ENCODE measurements at places on chromosomes 7 and 10.

DNA sequence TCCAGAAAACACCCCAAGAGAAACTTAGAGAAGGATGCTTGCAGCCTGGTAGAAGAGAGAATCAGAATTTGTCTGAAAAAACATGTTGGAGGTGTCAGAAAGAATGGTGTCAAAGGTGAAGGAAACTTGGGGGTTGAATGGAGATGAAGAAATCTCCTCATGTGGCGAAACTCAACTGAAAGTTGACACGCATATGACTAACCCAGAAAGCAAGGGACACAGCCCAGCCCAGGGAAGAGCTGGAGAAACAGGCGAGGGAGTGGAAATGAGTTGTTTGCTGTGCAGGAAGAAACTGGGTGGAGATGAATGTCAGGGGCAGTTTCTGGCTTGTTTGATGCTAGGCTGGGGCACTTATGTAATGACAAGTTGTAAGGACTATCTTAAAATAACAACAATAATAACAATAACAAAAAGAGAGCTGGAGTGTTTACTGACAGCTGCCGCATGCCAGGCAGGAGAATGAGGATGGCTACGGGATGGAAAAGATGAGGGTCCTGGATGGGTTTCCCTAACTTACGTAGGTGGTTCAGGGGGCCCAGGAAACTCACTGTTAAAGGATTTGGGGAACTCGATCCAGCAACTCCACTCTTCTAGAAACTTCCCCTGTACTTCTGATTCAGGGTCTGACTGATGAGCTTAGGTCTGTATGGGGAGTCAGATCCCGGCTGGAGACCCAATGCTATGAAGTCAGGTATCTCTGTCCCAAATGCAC lies 57.4 kb downstream of the MAP3K8 start:
- DNase-seq, result no peak

GRCh38 chr10:3699916-3700315 lies 85.1 kb downstream of the KLF6 start:
- no peak for DNase-seq

DNA sequence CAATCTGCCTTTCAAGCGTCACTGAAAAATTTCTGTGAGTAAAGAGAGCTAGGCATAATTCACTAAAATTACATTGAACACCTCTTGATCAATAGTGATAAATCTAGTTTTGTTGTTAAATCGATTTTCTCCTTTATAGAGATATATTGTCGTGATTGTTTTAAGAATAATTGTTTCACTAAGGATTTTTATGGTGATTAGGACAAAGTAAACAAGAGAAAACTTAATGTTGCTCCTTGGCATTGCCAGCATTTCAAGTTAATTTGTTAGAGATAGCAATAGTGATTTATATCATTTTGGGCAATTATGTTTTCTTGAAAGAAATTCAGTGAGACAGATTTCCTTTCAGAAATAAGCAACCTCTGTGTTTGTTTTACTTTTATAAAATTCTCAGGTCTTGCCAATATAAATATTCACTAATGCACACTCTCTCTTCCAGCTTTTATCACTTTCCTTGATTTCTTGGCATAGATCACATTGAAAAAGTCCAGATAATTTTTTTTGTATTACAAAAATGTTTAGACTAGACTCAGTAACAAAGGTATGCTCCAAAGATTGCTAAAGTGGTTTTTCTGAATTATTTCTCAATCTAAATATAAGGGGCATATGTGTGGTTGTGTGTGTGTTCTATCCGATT lies 538.7 kb downstream of the TFEC start:
- no peak for DNase-seq

DNA sequence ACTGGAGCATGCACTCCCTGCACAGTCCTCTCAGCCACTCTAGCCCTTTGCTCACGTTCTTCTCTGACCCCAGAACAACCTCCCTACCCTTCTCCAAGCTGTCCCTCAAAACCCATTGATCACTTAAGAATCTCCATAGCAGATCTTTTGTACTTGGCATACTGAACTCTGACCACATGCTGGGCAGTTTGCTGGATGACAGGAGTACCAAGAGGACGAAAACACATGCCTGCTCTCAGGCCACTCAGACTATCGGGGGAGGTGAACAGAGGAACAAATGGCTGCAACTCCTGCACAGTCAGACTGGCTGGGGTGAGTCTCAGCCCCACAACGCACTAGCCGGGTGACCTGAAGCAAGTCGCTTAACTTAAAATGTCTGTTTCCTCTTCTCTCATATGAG lies 52.7 kb downstream of the KCNMA1 start:
- DNase-seq, result no peak

DNA sequence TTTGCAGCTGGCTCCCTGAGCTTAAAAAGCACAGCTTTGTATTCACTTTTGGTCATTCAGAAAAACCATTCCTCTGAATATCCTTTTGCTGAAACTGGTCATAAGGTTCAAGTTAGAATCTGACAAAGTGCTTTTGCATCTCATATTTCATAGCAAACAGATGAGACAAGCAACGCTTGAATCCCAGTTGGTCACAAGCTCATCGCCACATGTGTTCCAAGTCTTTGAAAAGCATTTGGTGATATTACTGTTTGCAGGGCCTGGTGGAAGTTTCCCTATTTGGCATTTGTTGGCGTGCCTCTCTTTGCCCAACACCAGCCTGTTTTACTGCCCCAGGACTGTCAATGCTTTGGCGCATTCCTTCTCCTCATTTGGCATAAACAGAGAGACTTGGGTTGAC lies 10.3 kb downstream of the TACC2 start:
- no peak for DNase-seq

DNA sequence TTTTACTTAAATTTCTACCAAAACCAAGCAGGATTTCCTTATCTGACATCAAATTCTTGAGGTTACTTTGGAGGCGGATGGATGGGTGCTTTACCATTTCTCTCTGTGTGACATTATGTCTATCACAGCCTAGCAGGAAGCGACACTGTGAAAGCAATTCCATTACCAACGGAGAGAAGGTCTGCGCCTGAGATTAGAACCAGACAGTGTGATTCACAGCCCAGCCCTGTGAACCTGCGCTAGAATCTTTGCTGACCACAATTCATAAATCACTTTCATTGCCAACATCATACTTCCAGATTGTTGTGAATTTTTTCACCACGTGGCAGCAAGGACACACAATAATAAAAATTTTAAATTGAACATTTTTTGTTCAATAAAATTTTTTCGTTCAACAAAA lies 126.5 kb downstream of the CUBN start:
- DNase-seq, result peak; percentile 68

DNA sequence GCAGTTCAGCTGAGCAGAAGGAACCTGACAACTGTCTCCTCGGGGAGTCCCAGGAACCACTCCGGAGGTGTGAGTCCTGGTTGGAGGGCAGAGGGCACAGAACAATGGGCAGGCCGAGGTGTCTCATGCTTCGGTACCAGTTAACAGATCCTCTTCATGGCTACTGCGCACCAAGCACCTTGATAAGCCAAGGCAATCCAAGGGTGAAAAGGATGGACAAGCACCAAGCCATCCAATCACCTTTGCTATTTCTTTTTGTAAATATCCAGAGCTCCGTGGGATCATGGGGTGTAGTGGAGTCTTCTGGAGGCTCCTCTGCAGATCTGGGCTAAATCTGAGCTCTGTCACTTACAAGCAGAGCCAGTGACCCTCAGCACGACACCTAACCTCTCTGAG lies 233.5 kb downstream of the WDR11 start:
- DNase-seq, result no peak

DNA sequence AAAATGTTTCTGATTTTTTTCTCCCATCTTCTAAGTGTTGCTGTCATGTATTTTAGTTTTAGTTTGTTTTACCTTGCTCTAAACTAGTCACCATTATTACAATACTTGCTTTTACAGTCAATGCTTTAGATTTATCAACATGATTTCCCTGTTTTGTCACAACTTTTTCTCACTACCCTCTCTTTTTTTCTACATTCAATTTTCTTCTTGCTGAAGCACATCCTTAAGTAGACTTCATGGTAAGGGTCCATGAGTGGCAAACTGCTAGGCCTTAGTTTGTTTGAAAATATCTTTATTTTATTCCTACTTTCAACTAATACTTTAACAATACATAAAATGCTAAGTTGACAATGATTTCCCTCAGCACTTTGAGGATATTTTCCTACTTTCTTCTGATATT lies 173.5 kb downstream of the DNAJC1 start:
- DNase-seq, result no peak

GRCh38 chr10:98248018-98248417 lies 20.0 kb downstream of the LOXL4 start:
- no peak for DNase-seq

DNA sequence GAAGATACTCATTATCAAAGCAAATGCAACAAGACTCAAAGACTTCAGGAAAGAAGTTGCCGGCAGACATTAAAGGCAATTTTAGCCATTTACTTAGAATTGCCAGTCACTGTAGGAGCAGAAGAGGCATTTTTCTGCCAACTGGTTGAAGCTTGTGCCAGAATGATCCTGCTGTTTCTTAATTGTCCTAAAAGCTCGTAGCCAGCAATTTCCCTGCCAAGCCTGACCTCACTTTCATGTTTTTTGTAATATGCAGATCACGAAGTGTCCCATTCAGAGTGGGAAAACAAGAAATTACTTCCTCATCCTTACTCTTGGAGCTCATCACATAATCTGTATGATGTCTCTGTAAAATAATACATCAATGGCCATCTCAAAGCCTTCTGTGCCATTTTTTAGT lies 130.9 kb upstream of the ANKRD1 start:
- no peak for DNase-seq

DNA sequence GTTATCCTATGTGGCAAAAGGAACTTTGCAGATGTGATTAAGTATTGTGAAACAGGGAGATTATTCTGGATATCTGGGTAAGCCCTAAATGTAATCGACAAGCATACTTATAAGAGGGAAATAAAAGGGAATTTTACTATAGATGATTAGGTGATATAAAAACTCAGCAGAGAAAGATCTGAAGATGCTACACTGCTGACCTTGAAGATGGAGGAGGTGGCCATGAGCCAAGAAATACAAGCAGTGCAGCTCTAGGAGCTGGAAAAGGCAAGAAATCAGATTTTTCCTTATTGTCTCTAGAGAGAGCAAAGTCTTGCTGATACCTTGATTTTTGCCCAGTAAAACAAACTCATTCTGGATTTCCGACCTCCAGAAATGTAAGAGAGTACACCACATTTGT lies 67.7 kb downstream of the BRAF start:
- DNase-seq, result no peak

DNA sequence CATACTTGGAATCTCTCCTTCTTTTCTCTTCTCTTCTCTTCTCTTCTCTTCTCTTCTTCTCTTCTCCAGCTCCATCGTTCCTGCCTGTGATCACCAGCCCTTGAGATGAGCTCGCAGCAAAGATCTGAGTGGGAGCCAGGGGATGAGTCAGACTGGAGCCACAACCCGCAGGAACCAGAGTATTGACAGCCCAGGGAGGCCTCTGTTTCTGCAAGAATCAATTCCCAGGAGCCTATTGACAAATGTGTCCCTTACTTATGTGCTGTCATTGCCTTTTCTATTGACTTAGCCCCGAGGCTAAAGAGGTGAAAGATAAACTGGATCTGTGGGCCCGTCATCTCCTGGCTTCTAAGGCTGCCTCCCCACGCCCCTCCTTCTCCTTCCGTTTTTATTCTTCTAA lies 13.1 kb upstream of the HABP2 start:
- DNase-seq, result no peak

GRCh38 chr7:75928568-75928914 lies 13.6 kb downstream of the POR start:
- DNase-seq, result peak; percentile 13

DNA sequence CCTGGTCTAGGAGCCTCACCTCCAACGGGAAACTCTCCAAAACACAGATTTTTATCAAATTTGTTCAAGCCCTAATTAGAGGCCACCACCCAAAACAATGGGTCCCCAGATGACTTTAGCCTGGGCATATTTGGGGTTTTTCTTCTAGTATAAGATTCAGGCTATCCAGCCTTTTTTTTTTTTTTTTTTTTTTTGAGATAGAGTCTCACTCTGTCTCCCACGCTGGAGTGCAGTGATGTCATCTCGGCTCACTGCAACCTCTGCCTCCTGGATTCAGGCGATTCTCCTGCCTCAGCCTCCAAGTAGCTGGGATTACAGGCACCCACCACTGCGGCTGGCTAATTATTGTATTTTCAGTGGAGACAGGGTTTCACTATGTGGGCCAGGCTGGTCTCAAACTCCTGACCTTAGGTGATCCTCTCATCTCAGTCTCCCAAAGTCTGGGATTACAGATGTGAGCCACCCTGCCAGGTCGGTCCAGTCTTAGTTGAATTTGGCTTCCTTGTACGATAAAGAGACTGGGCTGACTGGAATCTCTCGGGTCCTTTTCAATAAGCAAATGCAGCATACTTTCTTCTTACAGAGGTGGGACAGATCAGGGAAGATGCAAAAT lies 91.4 kb upstream of the KLF6 start:
- no peak for DNase-seq

DNA sequence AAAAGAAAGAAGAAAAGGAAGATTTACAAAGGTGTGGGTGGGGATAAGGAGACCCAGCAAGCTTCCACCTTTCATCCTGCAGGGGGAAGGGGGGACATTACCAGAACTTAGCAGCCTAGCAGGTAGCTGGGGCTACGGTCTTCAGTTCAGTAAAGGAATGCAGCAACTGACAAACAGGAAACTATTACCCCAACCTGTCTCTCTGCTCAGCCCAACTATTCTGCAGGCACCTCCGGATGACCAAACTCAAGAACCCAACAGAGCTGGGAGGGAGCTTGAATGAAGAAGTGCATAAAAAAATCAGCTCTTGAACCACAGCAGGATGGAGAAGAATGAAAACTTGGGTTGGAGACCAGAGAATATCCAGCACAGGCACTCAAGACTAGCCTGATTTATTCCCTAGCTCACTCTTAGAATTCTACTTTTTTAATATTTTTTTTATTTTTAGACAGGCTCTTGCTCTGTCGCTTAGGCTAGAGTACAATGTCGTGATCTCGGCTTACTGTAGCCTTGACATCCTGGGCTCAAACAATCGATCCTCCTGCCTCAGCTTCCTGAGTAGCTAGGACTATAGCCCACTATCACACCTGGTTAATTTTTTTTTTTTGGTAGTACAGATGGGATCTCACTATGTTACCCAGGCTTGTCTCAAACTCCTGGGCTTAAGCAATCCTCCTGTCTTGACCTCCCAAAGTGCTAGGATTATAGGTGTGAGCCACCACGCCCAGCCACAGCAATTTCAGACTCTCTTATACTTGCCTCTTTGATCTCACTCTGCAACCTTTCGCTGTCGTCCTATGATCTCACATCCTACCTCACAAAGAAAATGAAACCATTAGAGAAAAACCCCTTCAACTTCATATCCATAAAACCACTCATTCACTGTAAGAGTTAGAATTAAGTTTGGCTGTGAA lies 18.5 kb upstream of the C10orf67 start:
- DNase-seq, result peak; percentile 71

DNA sequence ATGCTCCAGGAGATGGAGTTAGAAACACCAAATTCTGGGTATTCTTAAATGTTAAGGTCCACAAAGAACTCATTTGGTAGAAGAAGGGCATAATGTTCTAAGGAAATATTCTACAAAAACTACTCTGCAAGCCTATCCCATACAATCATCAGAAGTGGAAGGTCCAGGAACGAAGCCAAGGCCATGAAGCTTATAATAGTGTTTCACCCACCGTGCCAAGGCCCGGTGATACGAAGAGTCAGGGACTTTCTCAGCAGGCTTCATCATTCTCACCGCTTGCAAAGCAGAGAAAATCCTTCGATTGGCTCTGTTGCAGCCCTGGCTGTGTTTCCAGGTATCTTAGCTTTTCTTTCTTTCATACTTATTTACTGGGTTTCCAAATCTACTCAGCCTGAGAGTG lies 351.9 kb upstream of the CELF2 start:
- no peak for DNase-seq

GRCh38 chr10:123557366-123558108 lies 108.6 kb upstream of the GPR26 start:
- no peak for DNase-seq

Measured in naive thymus-derived CD4-positive, alpha-beta T cell (primary cell).